ENCODE measurements at places on chromosomes 1 and 21. TPM values are rescaled to one million over a fixed set of nuclear protein-coding genes. Genes with fewer than 3 reads are reported as not detected.

DNA sequence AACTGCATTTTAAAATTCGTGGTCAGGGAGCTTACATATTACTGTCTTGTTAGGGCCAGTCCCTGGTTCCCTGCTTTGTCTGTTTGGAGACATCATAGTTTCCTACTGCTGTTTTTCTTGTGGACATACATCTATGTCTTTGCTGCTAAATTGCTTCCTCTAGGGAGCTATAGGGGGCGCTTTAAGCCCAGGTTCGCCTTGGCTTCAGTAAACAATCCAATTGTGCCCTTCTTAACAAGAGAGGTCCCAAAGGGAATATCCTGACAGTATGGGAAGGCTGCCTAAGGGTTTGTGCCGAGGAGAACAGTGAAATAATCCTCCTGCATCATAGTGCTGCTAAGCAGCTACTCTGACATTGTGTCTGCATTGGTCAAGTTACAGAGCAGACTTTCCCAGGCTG lies 112.5 kb downstream of the USH2A start:
- DNase-seq: no peak
- H3K4me1 ChIP-seq: no peaks in the 10 kb centered on the region
- H3K27ac ChIP-seq: no peak overlapping the region
- no peaks in the 10 kb centered on the region for H3K27me3 ChIP-seq

- no peak overlapping the region for H3K27ac ChIP-seq
- no peaks in the 10 kb centered on the region for H3K27me3 ChIP-seq
- no peaks in the 10 kb centered on the region for H3K4me1 ChIP-seq
- no peaks in the 10 kb centered on the region for H3K36me3 ChIP-seq
- DNase-seq: no peak
Observed at GRCh38 chr1:18005238-18005637, 102.4 kb upstream of the IGSF21 start.

The PHF13 gene
- 14.0 TPM for total RNA-seq

GRCh38 chr1:15992582-15993500 lies 11.2 kb upstream of the SRARP start:
- H3K27ac ChIP-seq: no peak overlapping the region
- DNase-seq: no peak
- H3K4me1 ChIP-seq: no peaks in the 10 kb centered on the region

The LCE6A gene
- not detected for total RNA-seq

GRCh38 chr1:12565094-12565965 lies 52.7 kb downstream of the DHRS3 start:
- H3K36me3 ChIP-seq: no peaks in the 10 kb centered on the region
- H3K27ac ChIP-seq: no peak overlapping the region
- no peak overlapping the region for H3K4me3 ChIP-seq
- DNase-seq: no peak
- no peaks in the 10 kb centered on the region for H3K4me1 ChIP-seq

GRCh38 chr1:161177936-161178244 lies 583 bp upstream of the B4GALT3 start:
- peak overlapping the region; percentile 89 for H3K27ac ChIP-seq
- DNase-seq: no peak
- peaks cover 25% of the 10 kb centered on the region for H3K36me3 ChIP-seq
- H3K27me3 ChIP-seq: no peaks in the 10 kb centered on the region
- H3K4me3 ChIP-seq: peak overlapping the region; percentile 98

DNA sequence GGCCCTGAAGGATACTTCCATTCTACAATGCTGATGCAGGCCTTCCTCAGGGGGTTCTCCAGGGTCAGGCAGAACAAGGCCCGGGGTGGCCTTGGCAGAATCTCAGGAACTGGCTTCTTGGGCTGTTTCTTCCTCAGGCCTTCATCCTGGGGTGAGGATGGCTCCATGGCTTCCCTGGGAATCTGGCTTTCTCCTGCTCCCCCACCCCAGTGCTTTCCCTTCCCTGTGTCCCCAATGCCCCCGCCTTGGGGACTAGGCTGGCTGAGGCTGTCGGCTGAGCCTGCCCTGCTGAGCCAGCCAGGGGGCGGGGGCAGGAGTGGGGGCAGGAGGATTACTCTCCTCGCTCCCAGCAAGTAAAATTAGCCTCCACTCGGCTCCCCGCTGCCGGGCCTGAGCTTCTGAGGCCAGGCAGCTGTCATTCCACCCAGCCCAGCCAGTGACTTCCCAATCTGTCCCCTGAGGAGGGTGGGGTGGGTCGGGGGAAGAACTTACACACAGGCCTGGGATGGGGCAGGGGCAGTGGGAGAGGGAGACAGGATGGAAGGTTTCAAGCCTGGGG lies at the start of gene CACNA1S:
CACNA1S (minus strand) TSS at position 254 of the 559 bp plus-strand sequence; CDS start at position 167, 87 bp downstream.
- no peak within 1 kb of the TSS for H3K27ac ChIP-seq
- H3K27me3 ChIP-seq: no peaks in the 10 kb centered on the region
- no peak for DNase-seq
- no peak within 1 kb of the TSS for H3K4me3 ChIP-seq
- H3K4me1 ChIP-seq: peaks cover 8% of the 10 kb centered on the region

The OR1C1 gene
- total RNA-seq: not detected

The SYT6 gene
- total RNA-seq: not detected

- H3K4me3 ChIP-seq: no peak overlapping the region
- H3K27me3 ChIP-seq: no peaks in the 10 kb centered on the region
- DNase-seq: no peak
- no peaks in the 10 kb centered on the region for H3K36me3 ChIP-seq
Observed at GRCh38 chr1:99546432-99547416, 99.2 kb upstream of the PALMD start.

The TTC39A gene
- total RNA-seq: not detected

DNA sequence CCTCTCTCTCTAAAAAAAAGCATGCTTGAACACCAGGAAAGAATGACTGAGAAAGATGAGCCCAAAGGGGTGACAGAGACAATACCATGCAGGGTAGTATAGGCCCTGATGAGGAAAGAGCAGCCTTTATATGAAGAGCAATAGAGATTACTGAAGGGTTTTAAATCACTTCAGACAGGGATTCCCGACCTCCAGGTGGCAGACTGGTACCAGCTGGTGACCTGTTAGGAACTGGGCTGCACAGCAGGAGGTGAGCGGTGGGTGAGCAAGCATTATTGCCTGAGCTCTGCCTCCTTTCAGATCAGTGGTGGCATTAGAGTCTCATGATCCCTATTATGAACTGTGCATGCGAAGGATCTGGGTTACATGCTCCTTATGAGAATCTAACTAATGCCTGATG lies 30.8 kb upstream of the GTF2B start:
- no peaks in the 10 kb centered on the region for H3K4me1 ChIP-seq
- H3K4me3 ChIP-seq: no peak overlapping the region
- H3K36me3 ChIP-seq: no peaks in the 10 kb centered on the region

GRCh38 chr21:45409466-45410150 lies 4.6 kb downstream of the COL18A1 start:
- no peaks in the 10 kb centered on the region for H3K36me3 ChIP-seq
- H3K4me1 ChIP-seq: no peaks in the 10 kb centered on the region
- H3K27me3 ChIP-seq: peaks cover 14% of the 10 kb centered on the region
- H3K4me3 ChIP-seq: no peak overlapping the region

GRCh38 chr1:47323599-47324031 lies 9.7 kb upstream of the STIL start:
- no peaks in the 10 kb centered on the region for H3K4me1 ChIP-seq
- H3K36me3 ChIP-seq: no peaks in the 10 kb centered on the region
- no peaks in the 10 kb centered on the region for H3K27me3 ChIP-seq
- peak overlapping the region; percentile 43 for H3K27ac ChIP-seq
- H3K4me3 ChIP-seq: no peak overlapping the region

GRCh38 chr1:7645751-7646048 lies 125.4 kb upstream of the VAMP3 start:
- no peaks in the 10 kb centered on the region for H3K36me3 ChIP-seq
- DNase-seq: no peak
- H3K4me3 ChIP-seq: no peak overlapping the region
- no peaks in the 10 kb centered on the region for H3K27me3 ChIP-seq
- H3K4me1 ChIP-seq: no peaks in the 10 kb centered on the region
- no peak overlapping the region for H3K27ac ChIP-seq

Measured in CD8-positive, alpha-beta memory T cell (primary cell).